Left renal pelvis (tissue), 4 donors: ENCODE measurements at places on chromosomes 7 and 10. TPM values are rescaled to one million over a fixed set of nuclear protein-coding genes. Genes with fewer than 3 reads are reported as not detected.

The VIM gene
- 2,290 TPM for polyA plus RNA-seq

The CLRN3 gene
- polyA plus RNA-seq, result 19.7 TPM

The SOSTDC1 gene
- 51.4 TPM for polyA plus RNA-seq

The PAPSS2 gene
- 22.8 TPM for polyA plus RNA-seq

The FAM13C gene
- polyA plus RNA-seq, result 8.0 TPM

The TECTB gene
- polyA plus RNA-seq, result not detected

The ATP5F1C gene
- 378 TPM for polyA plus RNA-seq

The GFRA1 gene
- 24.0 TPM for polyA plus RNA-seq

The C10orf67 gene
- polyA plus RNA-seq, result 2.3 TPM

The NUTM2A gene
- 4.2 TPM for polyA plus RNA-seq

The CDC14C gene
- 0.08 TPM for polyA plus RNA-seq

The LRGUK gene
- polyA plus RNA-seq, result 3.9 TPM

The LYZL1 gene
- not detected for polyA plus RNA-seq

- DNase-seq, result no peak
Observed at GRCh38 chr7:90563286-90563685, 32.8 kb upstream of the CDK14 start.

DNA sequence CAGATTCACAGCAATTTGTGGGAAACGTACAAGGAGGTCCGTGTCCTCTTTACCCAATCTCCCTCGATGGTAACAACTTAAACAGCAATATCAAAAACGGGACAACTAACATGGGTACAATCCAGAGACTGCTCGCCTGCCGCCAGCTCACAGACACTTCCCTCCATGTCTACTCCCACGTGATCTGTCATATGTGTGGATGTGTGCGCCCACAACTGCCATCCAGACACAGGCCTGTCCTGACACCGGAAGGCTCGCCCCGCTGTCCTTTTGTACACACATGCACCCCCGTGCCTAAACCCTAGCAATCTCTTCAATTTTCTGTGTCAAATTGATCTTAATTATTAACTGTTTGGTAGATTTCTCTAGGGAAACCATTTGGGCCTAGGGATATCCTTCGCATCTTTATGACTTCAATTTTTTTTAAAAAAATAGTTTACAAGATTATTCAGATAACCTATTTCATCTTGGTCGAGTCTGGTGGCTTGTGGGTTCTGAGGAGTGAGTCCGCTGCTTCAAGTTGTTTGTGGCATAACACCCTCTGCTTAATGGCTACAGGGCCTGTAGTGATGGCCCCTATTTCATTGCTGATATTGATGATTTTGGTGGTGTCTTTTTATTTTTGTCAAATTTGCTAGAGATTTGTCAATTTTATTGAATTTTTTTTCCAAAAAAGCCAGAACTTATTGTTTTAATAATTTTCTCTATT lies 260.6 kb downstream of the MAD1L1 start:
- DNase-seq, result no peak

- no peak for DNase-seq
Observed at GRCh38 chr10:44713307-44713706, 197.8 kb upstream of the TMEM72 start.

GRCh38 chr7:40175725-40176510 lies 41.1 kb downstream of the SUGCT start:
- DNase-seq, result no peak

- no peak for DNase-seq
Observed at GRCh38 chr10:614790-615582, 74.5 kb downstream of the DIP2C start.

DNA sequence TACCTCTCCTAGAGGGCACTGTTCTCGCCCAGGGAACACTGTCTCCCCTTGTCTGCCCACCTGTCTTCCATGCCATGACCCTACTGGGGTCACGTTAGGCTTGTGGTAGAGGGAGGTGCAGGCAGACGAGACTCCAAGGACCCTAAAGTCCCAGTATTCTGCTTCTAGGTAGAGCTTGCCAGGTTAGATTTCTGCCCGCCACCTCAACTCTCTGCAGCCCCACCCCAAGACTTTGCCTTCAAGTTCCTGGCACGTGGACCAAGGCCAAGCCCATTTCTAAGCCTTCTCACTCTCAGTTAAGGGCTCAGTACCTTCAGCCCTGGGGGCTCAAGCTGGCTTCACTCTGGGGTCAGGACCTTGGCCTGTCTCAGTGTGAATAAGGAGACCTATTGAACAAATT lies 16.1 kb downstream of the PRKAG2 start:
- no peak for DNase-seq

GRCh38 chr7:26449175-26450165 lies 157.8 kb downstream of the SNX10 start:
- no peak for DNase-seq

GRCh38 chr7:44257618-44258422 lies 57.0 kb downstream of the YKT6 start:
- peak; percentile 37 for DNase-seq

GRCh38 chr7:36154255-36155212 lies 1.5 kb downstream of the EEPD1 start:
- DNase-seq, result no peak

GRCh38 chr7:129492391-129492790 lies 9.9 kb upstream of the SMKR1 start:
- no peak for DNase-seq

DNA sequence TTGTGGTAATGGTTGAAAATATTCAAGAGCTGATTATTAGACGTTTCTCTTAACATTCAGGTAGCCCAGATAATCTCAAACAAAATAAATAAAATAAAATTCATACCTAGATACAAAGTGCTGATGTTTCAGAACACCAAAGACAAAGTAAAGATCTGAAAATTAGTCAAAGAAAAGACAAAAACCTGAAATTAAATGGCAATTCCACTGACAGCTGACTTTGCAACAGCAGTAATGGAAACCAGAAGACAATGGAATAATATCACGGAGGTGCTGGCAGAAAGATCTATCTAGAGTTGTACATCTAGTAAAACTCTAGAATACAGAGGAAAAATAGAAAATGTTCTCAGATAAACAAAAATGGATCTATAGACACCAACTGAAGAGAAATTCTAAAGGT lies 58.0 kb upstream of the IKZF1 start:
- DNase-seq, result no peak

- no peak for DNase-seq
Observed at GRCh38 chr10:87651801-87652200, 7.9 kb upstream of the PAPSS2 start.

DNA sequence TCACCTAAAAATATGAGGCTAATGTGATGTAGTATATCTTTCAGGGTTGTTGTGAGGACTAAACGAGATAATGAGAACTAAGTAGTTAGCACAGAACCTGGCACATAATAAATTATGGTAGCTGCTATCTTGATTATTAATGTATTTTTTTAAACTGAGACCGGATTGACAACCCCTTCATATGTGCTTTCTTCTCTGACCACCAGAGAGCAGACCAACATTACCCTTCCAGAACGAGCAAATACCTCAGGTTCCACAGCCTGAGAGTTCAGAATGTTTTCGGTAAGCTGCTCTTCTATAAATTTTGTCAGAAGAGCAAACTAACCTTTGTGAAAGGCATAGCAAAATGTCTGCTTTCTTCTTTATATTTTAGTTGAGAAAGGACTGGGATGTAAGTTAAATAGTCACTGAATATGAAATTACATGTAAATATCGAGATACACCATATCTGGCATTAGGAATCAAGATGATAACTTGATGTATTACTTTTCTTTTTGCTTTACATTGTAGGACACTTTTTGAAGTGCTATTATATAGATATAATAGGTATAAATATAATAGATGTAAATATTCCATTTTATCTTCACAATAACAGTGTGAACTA lies 13.6 kb upstream of the BPGM start:
- no peak for DNase-seq

GRCh38 chr7:24820730-24821044 lies 63.4 kb upstream of the GSDME start:
- DNase-seq, result no peak

DNA sequence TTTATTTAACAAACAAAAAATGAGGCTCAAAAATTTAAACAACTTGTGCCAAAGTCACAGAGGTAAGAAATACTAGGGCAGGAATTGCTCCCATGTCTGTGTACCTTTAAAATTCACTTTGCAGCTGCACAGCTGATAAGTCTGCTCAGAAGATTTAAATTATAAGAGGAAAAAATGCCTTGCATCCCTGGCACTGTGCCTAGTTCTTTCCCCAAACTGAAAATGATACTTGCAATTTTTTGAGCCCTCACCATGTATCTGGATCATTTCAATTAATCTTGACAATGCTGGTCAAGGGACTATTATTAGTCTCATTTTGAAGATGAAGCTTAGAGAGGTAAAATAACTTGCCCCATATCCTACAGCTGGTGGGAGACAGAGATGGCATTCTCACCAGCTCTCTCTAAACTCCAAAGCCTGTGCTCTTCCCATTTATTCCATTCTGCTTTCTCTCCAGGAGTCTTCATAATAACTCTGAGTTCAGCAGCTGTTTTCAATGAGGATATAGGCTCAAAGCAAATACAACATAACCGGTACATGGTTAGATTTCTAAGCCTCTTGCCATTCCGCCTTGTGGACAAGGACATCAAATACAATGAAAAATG lies 350.5 kb upstream of the LRRTM3 start:
- no peak for DNase-seq

DNA sequence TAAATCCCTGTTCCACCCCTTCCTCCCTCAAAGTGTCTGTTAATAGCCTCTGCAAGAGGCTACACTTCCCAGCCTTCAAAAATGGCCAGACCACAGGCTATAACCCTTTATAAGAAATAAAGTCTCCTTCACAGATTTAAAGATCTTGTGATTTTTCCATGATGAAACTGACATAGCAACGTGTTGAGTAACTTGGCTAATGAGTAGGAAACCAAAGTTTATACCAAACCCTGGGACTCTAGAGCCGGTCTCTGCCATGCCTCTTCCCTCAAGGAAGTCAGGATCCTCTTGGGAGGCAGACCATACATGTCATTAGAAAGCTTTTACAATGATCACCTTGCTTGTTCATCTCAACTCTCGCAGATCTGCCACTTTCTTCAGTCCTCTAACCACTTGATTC lies 44.4 kb downstream of the GRM8 start:
- DNase-seq, result no peak

GRCh38 chr7:25260862-25261494 lies 32.7 kb upstream of the NPVF start:
- no peak for DNase-seq

DNA sequence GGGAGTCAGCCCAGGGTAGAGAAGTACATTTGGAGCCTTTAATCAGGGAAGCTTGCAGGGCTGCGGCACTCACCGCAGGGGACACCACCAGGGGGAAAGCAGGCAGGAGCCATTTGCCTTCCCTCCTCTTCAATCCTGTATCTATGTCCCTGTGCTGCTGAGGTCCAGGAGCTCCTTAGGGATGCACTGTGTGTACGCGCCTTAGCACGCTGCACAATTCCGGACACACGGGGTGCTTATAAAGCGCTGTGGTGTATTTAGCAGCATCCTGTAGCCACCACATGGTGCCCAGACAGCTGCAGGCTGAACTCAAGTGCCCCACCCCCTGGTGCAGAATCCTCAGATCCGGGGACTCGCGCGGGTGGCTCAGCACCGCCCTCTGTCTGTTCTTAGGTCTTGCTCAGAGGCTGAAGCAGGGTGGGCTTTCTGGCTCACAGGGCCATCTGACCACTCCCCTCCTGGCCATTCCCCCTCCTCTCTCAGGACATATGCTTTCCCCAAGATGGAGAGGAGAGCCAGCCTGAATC lies 421.4 kb downstream of the SDK1 start:
- no peak for DNase-seq

DNA sequence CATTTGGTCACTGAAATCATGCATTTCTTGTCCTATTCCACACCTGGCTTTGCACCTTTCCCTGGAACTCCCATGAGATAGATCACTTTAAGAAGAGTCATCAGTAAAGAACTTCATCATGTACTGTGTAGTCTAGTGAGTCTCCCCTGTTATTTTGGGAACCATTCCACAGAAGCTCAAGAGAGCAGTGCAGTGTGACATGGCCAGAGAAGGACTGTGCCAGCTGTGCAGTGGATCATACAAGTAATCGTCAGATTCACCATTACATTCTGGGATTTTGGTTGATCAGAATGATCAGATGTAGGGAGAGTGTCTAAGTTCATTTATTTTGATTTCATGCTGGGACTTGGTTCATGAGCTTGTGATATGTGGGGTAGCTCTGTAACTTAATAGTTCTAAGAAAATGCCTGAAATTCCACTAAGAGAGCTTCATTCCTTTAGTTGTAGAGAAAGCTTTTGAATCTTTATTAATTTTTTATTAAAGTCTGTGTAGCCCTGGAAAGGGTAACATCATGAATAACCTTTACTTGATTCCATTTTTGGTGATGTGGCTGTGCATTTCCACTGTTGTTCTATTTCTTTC lies 166.8 kb downstream of the SUGCT start:
- DNase-seq, result no peak

DNA sequence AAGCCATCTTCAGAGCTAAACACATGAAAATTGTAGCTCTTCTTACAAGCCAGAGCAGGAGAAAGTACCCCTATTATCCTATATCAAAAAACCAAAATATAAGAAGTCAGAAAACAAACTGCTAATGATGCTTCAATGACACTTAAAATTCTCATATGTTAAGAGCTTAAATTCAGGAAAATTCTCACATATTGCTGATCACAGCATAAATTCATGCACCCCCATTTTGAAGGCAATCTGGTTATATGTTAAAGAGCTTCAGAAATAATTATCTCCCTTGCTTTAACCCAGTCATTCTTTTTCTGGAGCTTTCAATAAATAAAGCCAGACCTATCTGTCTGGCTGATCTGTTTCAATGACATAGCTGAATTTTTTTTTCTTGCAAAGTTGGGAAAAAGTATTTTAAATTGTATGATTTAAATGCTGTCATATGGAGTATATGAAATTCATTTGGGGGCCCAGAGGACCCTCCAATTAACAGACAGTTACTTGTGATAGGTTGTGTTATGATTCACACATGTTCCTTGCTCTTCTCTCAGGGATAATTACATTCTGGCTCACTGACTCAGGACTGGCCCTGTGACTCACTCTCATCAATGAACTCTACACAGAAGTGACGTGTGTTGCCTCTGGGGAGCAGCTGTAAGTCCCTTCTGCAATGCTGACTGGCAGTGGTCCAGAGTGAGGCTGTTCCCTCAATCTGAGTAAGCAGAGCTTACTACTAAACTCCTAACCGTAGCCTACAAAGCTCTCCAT lies 85.2 kb downstream of the HGF start:
- peak; percentile 29 for DNase-seq

DNA sequence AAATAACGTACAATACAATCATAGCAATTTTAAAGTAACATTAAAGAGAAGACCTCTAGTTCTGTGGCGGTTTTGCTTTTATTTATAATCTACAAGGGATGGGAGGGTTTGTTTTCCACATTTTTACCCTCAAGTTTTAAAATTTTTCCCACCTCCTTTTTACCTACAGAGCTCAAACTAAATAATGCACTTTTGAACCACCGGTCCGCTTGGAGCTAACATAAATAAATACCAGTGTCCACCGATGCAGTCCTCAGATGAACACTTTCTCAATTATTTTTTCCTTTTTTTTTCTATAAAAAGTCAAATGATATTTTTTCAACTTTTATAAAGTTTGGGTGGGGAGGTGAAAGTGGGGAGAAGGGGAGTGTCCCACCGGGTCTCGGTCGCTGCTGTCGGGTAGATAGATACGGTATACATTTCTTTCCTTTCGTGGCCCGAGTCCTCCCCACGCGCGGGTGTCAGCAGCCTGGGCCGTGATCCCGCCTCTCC lies 3.3 kb downstream of the ZNF503 start:
- DNase-seq, result no peak

GRCh38 chr10:97640868-97641811 lies 669 bp downstream of the PI4K2A start:
- DNase-seq, result no peak
